ENCODE measurements at places on chromosomes 12 and 14. TPM values are rescaled to one million over a fixed set of nuclear protein-coding genes. Genes with fewer than 3 reads are reported as not detected.

Gene MYF6
- total RNA-seq, result not detected

Gene GLI1
- total RNA-seq, result not detected

Gene SLC48A1
- 17.5 TPM for total RNA-seq

Gene TAS2R43
- total RNA-seq, result not detected

Gene TSPAN11
- total RNA-seq, result 3.2 TPM

Gene SCN8A
- 21.8 TPM for total RNA-seq

Gene CKAP4
- total RNA-seq, result 230 TPM

Measured in thoracic aorta endothelial cell (primary cell).